AG20443 (cell line): ENCODE measurements at places on chromosomes 3 and 15.

- DNase-seq = no peak
These were observed 567.3 kb upstream of the LMCD1 start for GRCh38 chr3:7934362-7934761.

DNA sequence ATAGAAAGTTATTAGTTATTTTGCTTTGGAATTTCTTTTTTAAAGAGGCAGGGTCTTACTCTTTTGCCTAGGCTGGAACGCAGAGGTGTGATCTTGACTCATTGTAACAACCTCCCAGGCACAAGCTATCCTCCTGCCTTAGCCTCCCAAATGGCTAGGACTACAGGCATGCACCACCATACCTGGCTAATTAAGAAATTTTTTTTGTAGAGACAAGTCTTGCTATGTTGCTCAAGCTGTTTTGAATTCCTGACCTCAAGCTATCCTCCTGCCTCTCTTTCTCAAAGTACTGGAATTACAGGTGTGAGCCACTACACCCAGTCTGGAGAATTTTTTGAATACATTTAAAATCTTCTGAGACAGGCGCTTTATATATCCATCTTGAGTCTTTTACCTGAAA lies 49.5 kb downstream of the IQGAP1 start:
- no peak for DNase-seq

- peak; percentile 87 for DNase-seq
These were observed 51.9 kb upstream of the MUC13 start for GRCh38 chr3:124986192-124987143.

DNA sequence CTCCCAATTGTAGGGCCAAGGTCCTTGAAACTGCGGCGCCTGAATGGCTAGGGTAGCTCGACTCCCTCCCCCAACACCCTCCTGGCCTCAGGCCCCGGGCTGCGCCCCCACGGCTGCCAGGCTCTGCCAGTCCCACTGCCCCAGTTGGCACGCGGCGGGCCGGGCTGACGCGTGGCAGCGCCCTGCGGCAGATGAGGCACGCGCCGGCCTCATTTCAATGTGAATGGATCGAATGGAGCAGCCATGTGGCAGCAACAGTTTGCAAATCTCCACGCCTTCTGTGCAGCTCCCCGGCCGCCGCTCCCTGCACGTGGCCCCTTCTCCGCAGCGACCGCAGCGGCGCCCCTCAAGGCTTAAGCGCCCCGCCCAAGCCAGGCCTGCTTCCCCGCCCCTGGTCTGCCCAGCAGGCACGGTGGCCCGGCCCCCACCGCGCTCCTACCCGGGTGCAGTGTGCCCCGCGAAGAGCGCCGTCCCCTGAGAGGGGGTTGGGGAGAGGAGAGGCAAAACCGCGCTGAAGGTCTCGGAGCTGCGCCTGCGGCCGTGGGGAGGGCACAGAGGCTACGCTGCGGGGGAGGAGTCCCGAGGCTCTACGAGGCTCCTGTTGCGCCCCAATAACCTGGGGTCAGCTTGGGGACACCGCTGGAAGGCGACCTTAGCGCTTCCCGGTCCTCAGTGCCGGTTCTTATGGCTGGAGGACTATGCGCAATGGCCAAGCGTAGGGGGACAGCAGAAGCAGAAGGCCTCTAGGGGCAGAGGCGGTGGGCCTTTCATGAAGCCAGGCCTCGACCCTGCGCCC lies 3.1 kb upstream of the DLL4 start:
- DNase-seq = peak; percentile 48

GRCh38 chr15:72502220-72502809 lies 28.2 kb downstream of the ARIH1 start:
- no peak for DNase-seq

- DNase-seq = no peak
These were observed 150.0 kb downstream of the CDIN1 start for GRCh38 chr15:36729418-36729817.

DNA sequence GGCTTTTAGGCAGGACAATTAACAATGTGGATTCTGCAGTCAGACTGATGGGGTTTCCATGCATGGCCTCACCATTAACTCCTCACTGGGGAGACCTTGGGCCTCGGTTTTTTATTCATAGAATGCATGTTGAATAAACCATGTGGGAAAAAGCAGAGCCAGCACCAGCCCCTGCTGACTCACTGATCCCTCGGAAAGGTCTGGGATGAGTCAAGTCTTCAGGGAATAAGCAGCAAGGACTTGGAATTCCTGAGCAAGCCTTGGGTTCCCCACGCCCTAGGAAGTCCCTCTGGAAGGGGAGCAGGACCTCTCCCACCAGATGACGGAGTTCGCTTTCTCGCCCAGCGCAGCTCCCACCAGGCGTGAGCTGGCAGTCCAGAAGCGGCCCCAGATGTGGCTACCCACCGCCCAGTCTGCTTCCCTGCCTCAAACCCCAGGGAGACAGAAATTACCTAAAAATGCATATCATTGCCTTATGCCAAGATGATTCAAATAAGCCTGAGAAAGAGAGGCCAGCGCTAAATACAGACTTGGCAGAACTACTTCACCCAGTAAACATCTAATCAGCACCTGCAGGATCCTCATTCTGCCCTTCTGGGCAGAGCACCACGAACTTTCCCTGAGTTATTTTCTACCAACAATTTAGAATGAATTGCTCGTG lies 45.4 kb downstream of the BTD start:
- peak; percentile 90 for DNase-seq

GRCh38 chr3:78736863-78737262 lies 1030.9 kb downstream of the ROBO1 start:
- no peak for DNase-seq

GRCh38 chr3:117165601-117166051 lies 456.0 kb downstream of the TUSC7 start:
- peak; percentile 64 for DNase-seq

GRCh38 chr3:105823149-105823867 lies 45.5 kb downstream of the CBLB start:
- DNase-seq = peak; percentile 75

- DNase-seq = no peak
These were observed 1.9 kb downstream of the DLG1 start for GRCh38 chr3:197296545-197296944.

DNA sequence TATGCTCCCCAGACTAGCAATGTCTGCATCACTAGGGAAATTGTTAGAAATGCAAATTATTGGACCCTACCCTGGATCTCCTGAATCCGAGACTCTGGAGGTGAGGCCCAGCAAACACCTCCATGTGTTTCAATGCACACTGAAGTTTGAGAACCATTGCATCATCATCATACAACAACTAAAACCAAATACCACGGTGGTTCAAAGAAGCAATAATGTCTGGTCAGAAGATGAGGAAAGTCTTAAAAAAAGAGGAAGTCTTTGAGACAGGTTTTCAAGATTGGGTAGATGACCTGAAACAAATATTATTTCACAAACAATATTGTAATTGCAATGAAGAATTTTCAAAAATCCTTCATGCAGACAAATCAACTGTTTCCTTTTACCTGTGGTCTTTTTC lies 60.3 kb upstream of the TRA2B start:
- no peak for DNase-seq

- DNase-seq = no peak
These were observed 315.8 kb upstream of the SATB1 start for GRCh38 chr3:18740631-18741583.

GRCh38 chr3:182375916-182376315 lies 417.4 kb upstream of the ATP11B start:
- DNase-seq = no peak

GRCh38 chr15:73799466-73799865 lies 46.3 kb upstream of the INSYN1 start:
- DNase-seq = peak; percentile 44

GRCh38 chr3:170128977-170129431 lies 52.5 kb downstream of the PHC3 start:
- DNase-seq = peak; percentile 65

- no peak for DNase-seq
These were observed 92.8 kb upstream of the MITF start for GRCh38 chr3:69646287-69647067.

DNA sequence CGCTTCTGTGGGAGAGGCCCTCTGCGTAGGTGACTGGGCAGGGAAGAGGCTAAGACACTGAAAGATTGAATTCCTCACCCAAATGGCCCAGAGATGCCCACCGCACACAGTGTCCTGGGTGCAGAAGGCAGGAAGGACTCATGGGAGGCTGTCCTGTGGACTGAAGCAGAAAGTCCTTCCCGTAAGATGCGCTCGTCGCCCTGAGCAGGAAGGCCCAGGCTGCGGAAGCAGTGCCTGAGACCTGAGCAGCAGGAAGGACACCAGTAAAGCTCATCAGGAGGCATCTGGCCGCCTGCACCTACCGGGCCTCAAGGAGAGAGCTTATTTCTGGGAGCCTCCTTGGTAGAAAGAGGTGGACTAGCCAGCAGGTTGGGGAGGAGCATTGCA lies 3.3 kb downstream of the PAK6 start:
- DNase-seq = no peak

DNA sequence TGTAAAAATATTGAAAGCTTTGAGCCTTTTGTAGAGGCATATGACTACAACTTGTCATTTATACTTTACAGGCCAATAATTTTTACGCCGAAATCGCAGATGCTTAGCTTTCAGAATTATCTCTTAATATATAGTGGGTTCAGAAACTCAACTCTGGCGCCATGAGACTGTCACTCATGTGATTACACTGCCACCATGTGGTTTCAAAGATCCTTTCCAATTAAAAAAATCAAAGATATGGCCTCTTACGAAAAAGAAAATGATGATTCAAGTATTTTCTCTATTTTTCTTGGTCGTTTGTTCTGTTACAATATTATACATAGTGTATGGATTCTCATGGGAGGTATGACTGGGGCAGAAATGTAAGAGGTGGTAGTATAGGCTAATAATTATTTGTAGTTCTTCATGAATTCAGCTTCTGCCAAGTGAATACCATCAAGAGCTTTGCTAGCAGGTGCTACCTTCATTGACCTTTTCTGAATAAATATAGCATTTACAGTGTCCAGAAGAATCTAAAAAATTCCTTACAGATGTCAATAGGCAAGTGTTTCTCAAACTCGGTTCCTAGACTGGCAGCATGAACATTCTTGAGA lies 751.7 kb upstream of the GOLIM4 start:
- DNase-seq = peak; percentile 30

DNA sequence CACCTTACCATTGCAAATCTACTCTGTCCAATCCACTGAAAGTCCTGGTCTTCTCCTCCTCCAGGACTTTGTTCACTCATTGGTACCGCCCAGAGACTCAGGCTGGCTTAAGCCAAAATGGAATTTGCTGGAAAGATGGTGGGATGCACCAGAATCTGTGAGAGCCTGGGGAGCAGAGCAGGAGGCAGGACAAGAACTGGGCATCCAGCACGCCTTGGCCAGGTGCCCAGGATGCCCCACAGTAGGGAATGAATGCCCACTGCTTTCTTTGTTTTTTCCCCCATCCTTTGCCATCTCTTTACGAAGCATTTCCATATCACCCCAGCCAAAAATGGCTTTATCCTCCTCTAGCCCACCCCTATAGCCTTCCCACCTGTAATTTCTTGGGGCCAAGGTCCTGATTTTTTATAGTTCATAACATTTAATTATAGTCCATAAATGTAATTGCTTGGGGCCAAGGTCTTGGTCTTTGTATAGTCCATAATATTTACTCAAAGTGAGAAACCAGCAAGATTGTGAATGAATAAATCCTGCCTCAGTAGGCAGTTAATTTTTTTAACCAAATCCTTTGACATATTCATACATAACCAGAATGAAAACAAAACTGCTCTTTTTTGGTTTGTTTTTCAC lies 23.3 kb upstream of the IREB2 start:
- no peak for DNase-seq

GRCh38 chr3:174208161-174208560 lies 651.0 kb upstream of the NAALADL2 start:
- no peak for DNase-seq

- DNase-seq = no peak
These were observed 220.2 kb upstream of the COL8A1 start for GRCh38 chr3:99418209-99418635.

DNA sequence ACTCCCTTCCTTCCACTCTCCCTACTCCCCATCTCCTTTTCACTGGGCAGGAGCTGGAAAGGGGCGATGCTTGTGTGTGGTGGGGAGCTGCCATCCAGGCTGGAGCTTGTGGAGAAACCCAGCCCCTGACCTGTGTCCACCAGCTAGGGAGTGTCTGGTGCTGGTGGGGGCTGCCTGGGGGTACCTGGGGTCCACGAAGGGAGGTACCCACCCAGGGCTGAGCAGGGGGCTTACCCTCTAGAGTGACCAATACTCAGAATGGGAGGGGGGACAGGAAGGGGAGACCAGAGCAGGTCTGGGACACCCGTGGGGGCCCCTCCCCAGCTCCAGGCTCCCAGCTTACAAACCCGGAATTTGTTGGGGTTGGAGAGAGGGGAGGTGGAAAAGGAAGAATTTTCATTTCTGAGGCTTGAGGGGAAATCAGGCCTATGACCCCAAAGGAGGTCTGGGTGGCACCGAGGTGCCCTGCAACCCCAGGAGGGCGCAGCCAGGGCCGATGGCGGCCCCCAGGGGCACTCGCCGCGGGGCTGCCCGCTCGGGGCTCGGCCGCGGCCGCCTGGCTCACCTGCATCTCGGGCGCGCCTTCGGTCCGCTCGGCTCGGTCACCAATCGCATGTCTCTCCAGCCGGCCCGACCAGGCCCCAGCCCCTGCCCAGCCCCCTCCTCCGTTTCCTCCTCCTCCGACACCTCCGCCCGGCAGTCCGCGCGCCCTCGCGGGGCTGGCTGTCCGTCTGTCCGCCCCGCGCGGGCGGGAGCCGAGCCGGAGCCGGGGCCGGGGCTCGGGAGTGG lies 773 bp downstream of the LINGO1 start:
- DNase-seq = no peak

- DNase-seq = peak; percentile 47
These were observed 45.0 kb upstream of the FGF12 start for GRCh38 chr3:192772240-192772894.

DNA sequence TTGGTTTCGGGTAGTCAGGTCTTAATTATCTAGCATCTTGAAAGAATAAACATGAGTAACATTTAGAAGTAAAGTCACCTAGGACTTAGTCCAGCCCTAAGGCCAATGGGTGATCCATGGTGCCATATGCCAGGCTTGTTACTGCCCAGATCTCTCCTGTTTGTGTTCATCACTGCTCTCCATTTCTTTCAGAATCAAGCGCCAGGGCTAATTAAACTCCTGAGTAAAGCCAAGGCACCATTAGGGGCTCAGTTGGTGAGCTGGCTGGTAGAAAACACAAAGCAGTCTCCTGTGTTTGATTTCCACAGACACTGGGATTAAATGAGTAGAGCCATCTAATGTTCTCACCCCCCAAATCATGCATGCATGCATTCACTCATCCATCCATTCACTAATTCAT lies 11.3 kb downstream of the CYP19A1 start:
- no peak for DNase-seq

DNA sequence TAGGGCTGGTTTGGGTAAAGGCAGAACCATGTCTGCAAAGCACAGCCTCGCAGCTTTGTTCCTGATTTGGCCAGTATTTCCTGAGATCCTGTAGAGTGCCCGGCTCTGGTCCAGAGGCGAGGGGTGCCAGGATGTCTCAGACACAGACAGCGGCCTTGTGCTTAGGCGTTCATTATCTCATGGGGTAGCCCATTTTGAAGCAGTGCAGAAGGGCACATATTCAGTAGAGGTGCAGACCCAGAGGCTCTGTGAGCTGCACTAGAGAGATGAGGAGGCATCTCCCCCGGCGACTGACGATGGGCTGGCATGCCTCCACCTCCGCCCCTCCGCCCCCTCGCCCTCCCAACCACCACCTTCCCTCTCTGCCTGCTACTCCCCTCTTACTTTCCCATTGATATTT lies 170.3 kb downstream of the CHDH start:
- no peak for DNase-seq

GRCh38 chr3:123081718-123082369 lies 15.0 kb downstream of the PDIA5 start:
- no peak for DNase-seq

GRCh38 chr3:13064964-13065363 lies 8.3 kb downstream of the IQSEC1 start:
- no peak for DNase-seq

- DNase-seq = no peak
These were observed 25.4 kb downstream of the EDEM1 start for GRCh38 chr3:5212628-5213573.
